AG09309 (cell line): ENCODE measurements at places on chromosomes 6 and 20.

- DNase-seq, result no peak
Observed at GRCh38 chr6:105170059-105170458, 9.8 kb downstream of the POPDC3 start.

DNA sequence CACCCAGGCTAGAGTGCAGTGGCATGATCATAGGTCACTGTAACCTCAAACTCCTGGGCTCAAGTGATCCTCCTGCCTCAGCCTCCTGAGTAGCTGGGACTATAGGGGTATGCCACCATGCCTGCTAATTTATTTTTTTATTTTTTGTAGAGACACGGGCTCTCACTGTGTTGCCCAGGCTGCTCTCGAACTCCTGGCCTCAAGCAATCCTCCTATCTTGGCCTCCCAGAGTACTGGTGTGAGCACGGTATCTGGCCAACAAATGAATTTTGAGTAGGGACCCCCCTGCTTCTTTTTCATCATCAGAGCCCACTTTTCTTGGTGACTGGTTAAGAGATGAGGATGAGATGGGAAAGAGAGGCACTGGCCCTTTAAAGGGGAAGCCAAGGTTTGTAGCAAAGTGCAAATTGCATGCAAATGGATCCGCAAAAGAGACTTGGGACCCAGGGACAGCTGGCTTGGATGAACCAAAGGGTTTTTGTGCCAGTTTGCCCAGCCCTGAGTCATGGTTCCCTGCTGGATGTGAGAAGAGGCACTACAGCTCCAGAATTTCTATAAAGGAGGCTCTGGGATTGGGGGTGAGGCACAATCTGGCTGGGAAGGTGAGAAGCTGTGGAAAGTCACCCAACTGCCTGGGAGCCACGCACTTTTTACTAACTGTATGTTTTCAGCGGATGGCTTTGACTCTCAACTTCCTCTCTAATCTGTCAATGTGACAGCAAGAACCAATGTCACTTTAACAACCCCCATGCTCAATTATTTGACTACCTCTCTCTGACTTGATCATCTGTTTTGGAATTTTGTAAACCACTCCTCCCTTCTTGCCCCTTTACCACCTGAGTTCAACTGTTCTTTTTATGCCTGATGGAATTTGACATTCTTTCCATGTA lies 58.7 kb upstream of the RNF24 start:
- DNase-seq, result no peak

DNA sequence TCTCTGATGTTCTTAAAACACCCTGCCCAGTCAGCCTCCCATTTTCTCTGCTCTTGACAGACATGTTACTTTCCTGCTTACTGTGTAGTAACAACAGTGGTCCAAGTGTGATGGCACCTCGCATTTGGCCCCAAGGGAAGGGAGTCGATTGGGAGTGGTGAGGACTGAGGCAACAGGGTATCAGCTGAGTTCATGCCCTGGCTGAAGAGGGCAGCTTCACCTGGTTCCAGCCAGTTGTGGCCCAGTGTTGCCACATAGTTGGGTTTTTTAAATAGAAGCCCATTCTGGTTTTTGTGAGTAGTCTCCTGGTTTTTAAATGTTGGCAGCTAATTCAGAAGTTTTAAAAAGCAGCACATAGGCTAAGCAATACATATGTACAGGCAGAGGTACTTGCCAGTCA lies 37.2 kb downstream of the ARFGEF2 start:
- no peak for DNase-seq

DNA sequence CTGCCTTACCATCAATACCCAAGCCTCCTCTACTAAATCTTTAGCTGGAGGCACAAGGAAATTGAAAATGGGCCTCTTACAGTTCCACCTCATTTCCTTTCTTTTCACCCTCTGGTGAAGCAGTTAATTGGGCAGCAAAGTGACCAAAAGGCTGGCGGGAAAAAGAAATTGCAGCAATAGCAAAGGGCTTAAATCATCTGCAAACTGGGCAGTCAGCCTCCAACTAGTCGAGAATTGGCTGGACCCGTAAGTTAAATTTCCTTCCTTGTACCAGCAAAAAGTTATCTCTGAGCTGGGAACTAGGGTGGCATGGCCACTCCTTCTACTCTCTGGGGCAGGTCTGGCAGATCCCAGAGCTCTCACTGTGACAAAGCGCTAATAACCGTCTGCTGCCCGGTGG lies 33.5 kb downstream of the GHRH start:
- DNase-seq, result no peak

GRCh38 chr6:68652117-68652536 lies 17.0 kb downstream of the ADGRB3 start:
- DNase-seq, result no peak

- no peak for DNase-seq
Observed at GRCh38 chr6:122081921-122082320, 317.5 kb upstream of the HSF2 start.

DNA sequence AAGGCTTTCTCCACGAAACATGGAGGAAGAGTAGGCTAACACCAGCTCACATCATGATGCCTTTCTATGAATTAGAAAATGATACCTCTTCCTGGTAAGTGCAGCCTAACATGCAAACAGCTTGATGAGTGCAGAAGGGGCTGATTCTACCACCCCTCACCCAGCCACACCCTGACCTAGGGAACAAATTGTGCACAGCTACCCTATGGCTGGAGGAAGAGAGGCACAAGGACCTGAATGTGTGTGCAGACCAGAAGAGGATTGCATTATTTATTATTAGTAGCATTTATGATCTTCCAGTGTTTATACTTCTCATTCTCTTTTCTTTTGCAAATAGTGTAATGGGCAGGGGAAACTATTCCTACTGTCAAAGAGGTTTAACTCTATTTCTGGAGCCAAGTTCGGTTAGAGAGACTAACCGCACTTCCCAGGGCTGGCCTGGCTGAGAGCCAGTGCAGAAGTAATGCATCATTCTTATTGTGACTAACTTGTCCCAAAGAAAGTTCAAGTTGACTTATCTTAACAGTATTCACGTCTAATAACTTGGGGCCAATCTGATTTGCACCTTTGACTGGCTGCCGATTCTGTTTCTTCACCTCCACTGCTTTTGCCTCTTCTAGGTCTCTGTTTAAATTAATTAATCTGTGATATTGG lies 237.5 kb downstream of the CD83 start:
- DNase-seq, result peak; percentile 73

DNA sequence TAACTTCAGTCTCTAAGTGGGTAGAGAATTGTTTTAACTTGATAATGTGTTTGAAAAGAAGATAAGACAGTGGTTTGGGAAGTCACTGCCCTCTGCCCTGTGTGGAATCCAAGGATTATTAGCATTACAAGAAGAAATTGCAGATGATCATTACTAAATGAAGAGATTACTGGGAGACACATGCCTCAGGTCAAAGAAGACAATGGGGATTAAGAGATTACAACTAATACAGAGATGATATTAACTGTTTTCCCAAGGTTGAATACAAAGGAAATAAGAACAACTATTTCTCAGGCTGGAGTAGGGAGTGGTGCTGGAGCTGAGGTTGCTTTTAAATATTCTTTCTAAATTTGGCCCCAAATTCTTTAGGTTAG lies 166.0 kb downstream of the TRMT11 start:
- no peak for DNase-seq

- no peak for DNase-seq
Observed at GRCh38 chr6:142236691-142237090, 65.1 kb upstream of the ADGRG6 start.

DNA sequence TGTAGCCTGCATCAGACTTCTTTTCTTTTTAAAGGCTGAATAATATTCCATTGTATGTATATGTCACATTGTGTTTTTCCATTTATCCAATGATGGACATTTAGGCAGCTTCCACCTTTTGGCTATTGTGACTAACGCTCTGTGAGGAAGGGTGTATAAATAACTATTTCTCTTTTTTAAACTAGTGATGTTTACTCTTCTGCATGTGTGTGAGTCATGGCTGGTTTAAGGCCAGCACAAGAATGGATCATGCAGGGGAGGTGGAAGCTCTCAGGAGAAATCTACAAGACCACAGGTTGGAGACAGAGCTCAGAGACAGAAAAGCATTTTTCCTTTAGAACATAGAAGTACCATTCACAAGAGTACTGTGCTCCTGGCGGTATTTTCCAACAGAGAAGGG lies 307.2 kb downstream of the SOX4 start:
- no peak for DNase-seq
